ENCODE measurements at places on chromosomes 13 and 19. TPM values are rescaled to one million over a fixed set of nuclear protein-coding genes. Genes with fewer than 3 reads are reported as not detected.

DNA sequence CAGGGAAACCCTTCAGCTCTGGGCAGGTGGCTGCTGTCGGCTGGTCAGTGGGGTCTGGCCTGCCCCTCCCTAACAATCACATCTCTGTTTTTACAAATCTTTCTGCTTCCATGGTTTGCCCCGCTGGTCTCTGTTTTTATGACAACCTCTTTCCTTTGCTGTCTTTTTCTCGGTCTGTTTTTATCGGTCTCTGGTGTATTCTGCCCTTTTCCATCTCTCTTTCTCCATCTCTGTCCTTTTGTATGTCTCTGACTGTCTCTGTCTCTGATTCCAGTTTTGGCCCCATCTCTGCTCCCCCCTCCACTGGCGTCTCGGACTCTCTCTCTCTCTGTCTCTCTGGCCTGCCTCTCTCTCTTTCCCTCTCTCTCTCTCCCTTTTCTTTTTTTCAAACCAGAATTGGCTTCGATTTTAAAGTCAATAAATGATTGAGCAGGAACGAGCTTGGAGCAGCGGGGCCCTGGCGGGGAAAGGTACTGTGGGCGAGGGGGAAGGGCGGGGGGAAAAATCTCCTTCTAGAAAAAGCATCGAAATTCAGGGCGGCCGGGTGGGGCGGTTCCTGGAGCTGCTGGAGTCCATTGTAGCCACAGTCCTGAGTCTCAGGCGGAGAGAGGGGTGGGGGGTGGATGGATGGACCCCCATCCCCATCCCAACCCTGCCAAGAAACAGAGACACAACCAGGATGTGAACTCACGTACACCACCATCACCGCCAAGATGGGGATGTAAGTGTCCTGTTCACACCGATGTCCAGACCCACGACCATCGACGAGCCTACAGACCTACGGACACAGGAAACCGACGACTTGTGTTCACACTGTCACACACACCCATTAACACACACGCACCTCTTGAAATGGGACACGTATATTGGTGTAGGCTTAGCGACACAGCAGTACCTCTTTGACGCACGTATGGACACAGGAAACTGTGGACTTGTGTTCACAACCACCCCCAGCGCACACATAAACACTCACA lies 3.0 kb downstream of the NFIX start:
- no peak for DNase-seq

- peak; percentile 45 for DNase-seq
Observed at GRCh38 chr19:39737351-39737750, 478 bp downstream of the CLC start.

GRCh38 chr13:39951301-39951700 lies 295.8 kb downstream of the COG6 start:
- DNase-seq = no peak

CEACAM3 gene
- not detected for polyA plus RNA-seq

FXYD1 gene
- 2.6 TPM for polyA plus RNA-seq
